OCI-LY7 (cell line): ENCODE measurements at places on chromosomes 1 and 21. TPM values are rescaled to one million over a fixed set of nuclear protein-coding genes. Genes with fewer than 3 reads are reported as not detected.

The MIXL1 gene
- total RNA-seq, result 2.2 and 2.7 TPM in 2 replicates

DNA sequence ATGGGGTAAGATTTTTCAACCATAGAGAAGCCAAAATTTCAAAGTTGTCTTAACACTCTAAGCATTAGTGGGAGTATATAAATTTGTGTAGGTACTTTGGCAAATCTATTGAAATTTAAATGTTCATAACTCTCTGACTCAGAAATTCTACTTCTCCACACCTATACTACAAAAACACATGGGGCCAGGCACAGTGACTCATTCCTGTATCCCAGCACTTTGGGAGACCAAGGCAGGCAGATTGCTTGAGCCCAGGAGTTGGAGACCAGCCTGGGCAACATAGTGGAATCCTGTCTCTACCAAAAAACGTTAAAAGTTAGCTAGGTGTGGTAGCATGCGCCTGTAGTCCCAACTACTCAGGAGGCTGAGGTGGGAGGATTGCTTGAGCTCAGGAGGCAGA is 41.3 kb upstream of the RAVER2 start:
- DNase-seq, result no peak

DNA sequence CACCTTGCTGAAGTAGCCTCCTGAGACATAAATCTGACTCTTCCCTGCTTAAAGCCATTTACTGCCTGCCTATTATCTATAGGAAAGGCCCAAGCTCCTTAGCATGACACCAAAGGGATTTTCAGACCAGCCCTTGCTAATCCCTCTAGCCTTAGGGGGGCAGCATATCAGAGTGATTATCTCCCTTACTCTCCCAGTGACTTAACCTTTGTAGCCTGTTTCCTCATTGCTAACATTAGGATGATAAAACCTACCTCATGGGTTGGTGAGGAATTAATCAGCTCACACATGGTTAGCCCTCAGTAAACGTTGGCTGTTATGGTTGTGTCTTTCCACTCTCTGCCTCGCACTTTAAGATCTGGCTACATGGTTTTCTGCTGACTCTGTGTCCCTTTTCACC is 70.1 kb downstream of the ROR1 start:
- no peak for DNase-seq

GRCh38 chr1:41319106-41319755 is 42.0 kb upstream of the FOXO6 start:
- DNase-seq, result no peak

- peak; percentile 70 for DNase-seq
Observed at GRCh38 chr1:44031252-44032169, at the start of gene SLC6A9. TSS of gene SLC6A9 (minus strand) at chr1:44031462. CDS start at chr1:44024277, 7,185 bp downstream.

DNA sequence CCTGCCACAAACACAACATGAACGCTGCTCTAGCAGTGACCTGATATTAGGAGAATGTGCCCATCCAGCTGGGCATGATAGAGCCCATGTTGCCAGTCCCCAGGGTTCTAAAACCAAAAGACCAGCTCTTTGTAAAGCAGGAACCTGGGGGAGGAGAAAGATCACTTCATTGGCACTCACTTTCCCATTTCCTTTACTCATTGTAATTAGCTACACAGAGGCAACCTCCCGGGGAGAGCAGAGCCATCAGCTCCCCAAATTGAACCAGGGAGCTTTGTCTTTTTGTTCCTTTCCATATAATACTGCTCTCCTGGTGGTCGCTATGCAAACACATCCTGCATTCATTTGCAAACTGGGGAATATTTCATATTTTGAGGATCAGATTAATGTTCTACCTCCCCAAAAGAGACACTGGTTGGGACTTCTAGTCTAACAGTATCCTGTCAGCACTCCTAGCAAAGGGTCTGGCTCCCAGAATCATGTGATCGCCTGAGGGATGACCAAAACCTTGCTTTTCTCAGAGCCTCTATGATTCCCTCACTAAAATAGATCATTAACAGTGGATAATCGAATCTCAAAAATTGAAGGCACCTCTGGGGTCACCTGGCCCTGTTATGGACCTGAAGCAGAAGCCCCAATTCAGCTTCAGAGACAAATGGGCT is 76.7 kb upstream of the CD1D start:
- no peak for DNase-seq

DNA sequence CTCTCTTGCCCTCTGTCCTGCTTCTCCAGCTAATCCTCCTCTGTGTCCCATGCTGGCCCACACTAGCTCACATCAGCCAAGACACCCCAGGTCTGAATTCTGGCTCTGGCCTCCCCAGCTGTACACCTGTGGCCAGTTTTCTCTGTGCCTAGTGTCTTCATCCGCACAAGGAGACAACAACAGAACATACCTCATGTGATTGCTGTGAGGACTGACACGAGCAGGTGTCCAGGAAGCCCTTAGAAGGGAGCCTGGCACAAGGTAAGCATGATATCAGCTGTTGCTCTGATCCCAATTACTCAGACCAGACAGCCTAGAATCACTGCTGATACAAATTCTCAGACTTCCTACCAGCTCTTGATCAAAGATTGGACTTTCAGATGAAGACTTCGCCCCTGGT is 71.2 kb upstream of the GJB5 start:
- no peak for DNase-seq

DNA sequence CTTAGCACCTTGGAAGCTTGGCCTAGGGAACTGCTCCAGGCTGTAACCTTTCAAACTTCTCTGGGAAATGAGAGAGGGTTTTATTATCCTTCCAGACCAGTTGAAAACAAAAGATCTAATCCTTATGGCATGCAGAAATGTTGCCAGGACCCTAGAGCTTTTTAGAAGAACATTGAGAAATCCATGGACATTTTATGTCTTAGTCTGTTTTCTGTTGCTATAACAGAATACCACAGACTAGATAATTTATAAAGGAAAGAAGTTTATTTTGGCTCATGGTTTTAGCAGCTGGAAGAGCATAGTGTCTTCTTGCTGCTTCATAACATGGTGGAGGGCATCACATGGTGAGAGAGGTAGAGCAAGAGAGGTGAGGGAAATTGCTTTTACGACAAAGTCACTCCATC is 25.8 kb downstream of the OSBPL9 start:
- DNase-seq, result no peak
